ENCODE measurements at places on chromosomes 5 and 9. TPM values are rescaled to one million over a fixed set of nuclear protein-coding genes. Genes with fewer than 3 reads are reported as not detected.

The LECT2 gene
- not detected for total RNA-seq

The DDX4 gene
- total RNA-seq: 0.42 TPM

The NMUR2 gene
- not detected for total RNA-seq

The TAL2 gene
- 0.69 TPM for total RNA-seq

The GARIN3 gene
- not detected for total RNA-seq

The BNC2 gene
- 69.5 TPM for total RNA-seq

The ACO1 gene
- 29.6 TPM for total RNA-seq

The SNCAIP gene
- total RNA-seq: 22.2 TPM

The LHX3 gene
- not detected for total RNA-seq

The SMIM3 gene
- total RNA-seq: 10.2 TPM

GRCh38 chr9:38380230-38380871 lies 12.2 kb upstream of the ALDH1B1 start:
- DNase-seq: no peak

GRCh38 chr5:176803068-176803942 lies 7.1 kb upstream of the UNC5A start:
- DNase-seq: peak; percentile 48

GRCh38 chr9:27591093-27591492 lies 17.8 kb upstream of the C9orf72 start:
- no peak for DNase-seq

GRCh38 chr9:115250621-115251032 lies 132.7 kb upstream of the TNC start:
- DNase-seq: peak; percentile 46

- DNase-seq: no peak
These were observed 754.3 kb downstream of the TLE4 start for GRCh38 chr9:80326105-80326504.

GRCh38 chr5:176581361-176581760 lies 28.6 kb downstream of the GPRIN1 start:
- no peak for DNase-seq

GRCh38 chr9:96050048-96050860 lies 174.8 kb downstream of the ERCC6L2 start:
- no peak for DNase-seq

DNA sequence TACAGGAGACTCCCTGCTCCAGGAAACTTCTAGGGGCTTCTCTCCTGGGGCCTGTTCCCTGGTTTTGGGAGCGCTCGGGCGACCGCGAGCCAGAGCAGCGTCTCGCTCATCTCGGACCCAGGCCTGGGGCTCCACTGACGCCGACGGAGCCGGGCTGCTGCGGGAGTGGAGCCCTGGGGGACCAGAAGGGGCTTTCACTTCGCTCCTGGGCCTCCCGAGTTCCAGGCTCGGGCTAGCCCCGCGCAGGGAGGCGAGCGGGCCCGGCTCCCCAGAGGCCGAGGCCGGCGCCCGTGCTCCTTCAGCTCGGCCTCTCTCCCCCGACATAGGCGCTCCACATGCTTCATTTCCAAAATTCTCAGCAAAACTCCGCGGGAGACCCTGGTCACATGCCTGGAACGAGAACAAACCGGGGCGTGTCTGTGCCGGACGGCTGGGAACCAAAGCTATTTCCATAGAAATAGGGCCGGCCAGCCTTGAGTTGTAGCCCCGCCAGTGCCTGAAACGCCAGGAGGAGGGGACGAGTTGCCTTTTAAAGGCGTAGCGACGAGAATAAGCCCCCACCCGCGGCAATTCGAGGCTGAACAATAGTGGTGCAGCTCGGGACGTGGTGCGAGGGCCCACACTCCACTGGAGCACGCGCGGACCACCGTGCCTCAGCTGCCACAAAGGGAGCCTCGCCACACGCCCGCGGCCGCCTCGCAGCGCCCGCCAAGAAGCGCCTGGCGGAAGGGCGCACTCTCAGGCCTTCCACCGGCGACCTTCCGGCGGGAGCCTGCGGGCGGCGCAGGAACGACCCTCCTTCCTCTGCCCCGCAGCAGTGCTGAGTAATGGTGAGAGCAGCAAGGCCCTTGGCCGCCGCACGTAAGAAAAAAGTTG lies 1.1 kb upstream of the G3BP1 start:
- DNase-seq: peak; percentile 60

DNA sequence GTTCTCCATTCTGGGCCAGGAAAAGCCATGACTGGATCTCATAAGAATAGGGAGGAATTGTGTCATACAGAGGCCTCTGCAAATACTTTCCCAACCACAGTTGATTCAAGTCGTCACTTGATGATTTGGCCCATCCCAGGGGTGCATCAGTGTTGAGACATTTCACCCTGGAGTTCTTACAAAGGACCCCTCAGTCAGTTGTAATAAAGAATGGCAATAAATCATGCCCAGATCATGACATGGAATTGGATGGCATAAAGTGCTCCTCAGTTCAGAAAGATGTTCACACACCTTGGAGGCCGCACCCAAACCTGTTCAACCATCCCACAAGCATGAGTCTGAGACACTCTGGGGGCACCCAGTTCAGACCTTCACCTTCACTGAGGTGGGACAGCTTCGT lies 168.1 kb downstream of the NR3C1 start:
- no peak for DNase-seq

DNA sequence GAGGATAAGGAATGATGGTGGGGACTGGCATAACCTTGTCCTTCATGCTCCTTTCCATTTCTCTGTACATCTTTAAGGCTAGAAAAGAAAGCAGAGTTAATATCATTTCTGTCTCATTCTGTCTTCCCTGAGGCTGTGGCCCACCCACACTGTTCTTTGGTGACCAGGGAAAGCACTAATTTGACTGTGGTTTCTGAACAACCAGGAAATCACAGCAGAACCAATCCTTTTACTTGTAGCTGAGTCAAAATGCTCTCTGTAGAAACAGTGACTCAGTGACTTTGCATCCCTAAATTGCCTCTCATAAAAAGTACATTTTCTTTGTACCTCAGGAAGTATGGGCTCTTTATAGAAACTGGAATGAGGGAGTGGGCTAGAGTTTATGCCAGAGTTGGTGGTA lies 28.1 kb downstream of the IL33 start:
- no peak for DNase-seq

- DNase-seq: no peak
These were observed 34.4 kb downstream of the TTLL11 start for GRCh38 chr9:122058709-122059108.

- DNase-seq: no peak
These were observed 22.4 kb downstream of the TNFAIP8 start for GRCh38 chr5:119378075-119378700.

GRCh38 chr9:131042666-131043065 lies 33.7 kb downstream of the LAMC3 start:
- DNase-seq: no peak

DNA sequence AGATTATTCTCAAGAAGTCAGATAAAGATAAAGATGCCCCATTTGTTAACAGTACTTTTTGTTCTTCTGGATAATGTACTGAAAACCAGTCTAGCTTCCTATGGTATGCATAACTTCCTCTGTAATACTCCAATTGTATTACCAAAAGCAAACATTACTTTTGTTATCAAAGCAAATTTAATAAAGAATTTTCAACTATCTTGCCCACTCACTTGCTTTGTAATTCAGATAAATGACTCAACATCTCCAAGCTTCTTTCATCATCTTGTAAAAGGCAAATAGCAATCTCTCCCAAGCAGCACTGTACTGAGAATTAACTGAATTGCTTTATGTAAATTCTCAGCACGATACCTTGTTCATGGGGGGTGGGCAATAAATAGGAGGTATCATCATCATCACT lies 98.3 kb downstream of the NFIB start:
- DNase-seq: no peak

Measured in urinary bladder (tissue), 4 donors.